ENCODE measurements at places on chromosomes 6 and 20.

DNA sequence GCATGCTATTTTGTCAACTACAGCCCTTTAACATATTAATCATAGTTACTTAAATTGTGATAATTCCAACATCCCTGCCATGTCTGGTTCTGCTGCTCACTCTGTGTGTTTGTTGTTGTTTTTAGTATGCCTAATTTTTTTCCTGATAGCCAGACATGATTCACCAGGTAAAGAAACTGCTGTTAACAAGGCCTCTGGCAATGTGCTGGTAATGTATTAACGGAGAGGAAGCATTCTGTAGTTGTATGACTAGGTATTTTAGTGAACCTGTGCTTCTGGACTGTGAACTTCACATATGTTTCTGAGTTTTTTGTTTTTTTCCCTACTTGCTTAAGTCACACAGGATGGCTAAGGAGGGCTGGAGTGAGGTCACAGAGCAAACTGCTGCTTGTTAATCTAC lies 4.8 kb downstream of the DYNLT2 start:
- no peak for DNase-seq

GRCh38 chr6:20791074-20791473 lies 256.8 kb downstream of the CDKAL1 start:
- DNase-seq = peak; percentile 12

DNA sequence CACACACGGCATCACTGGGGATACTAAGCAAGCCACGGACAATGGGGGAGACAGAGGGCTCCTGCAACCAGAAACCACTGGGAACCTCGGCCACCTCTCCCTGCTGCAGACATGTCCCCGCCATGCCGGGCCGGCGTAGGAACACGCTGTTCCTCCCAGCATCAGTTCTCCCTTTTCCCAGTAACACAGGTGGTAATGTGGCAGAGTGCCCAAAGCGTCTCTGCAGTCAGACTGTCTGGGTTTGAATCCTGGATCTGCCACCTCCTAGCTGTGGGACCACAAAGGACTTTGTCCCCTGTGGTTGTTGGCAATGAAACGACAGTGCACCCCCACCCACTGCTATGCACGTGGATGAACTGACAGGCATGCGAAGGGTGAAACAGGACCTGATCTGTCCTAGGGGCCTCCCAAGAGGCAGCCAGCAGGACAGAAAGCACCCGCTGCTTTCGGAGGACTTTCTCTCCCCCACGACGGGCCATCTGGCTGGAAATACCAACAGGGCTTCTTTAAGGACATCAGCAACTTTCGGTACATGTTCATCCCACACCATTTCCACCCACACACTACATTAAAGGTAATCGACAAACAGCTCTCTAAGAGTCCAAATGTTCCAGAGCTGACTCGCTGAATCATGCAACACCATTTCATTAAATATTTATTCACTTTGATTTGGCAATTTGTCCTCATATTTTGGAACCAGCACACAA lies 74.1 kb downstream of the SULF2 start:
- DNase-seq = no peak

- DNase-seq = no peak
These were observed 384.7 kb downstream of the C6orf118 start for GRCh38 chr6:164924674-164925073.

DNA sequence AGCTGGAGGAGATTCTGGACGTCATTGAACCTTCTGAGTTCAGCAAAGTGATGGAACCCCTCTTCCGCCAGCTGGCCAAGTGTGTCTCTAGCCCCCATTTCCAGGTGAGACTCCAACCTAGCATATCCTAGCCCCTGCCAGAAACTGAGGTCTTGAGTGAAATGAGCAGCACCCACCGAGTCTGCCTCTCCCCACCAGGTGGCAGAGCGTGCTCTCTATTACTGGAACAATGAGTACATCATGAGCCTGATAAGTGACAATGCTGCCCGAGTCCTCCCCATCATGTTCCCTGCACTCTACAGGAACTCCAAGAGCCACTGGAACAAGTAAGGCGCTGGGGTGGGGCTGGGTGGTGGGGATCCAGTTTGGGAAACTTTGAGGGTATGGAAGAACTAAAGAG lies 4.6 kb downstream of the MEA1 start:
- DNase-seq = peak; percentile 42

DNA sequence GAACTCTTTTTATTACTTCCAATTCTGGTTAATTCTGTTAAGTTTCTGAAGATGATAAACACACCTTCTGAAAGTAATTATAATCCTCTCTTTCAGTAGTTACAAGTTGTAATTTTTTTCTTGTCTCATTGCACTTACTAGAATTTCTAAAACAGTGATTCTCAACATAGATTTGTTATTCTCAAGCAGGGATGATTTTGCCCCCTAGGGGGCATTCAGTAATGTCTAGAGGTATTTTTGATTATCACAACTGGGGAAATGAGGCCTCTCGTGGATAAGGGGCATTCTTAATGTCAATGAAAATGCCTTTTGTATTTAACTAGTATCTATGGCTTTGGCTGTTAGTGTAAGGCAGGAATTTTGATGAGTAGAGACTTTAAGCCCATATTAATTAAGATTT lies 39.4 kb upstream of the MAFB start:
- DNase-seq = no peak

- peak; percentile 80 for DNase-seq
These were observed 55.5 kb upstream of the SGK1 start for GRCh38 chr6:134373282-134373922.

- no peak for DNase-seq
These were observed 9.0 kb upstream of the ISM1 start for GRCh38 chr20:13211956-13212618.

Data from activated CD4-positive, alpha-beta T cell treated with anti-CD3 and anti-CD28 coated beads, Interleukin-10, Interleukin-2, amounts not matched to agents 100 ng/mL and 50 ng/mL, durations not matched to agents 16 hours and 8 hours (primary cell).